ENCODE measurements at places on chromosomes 16 and 17.

DNA sequence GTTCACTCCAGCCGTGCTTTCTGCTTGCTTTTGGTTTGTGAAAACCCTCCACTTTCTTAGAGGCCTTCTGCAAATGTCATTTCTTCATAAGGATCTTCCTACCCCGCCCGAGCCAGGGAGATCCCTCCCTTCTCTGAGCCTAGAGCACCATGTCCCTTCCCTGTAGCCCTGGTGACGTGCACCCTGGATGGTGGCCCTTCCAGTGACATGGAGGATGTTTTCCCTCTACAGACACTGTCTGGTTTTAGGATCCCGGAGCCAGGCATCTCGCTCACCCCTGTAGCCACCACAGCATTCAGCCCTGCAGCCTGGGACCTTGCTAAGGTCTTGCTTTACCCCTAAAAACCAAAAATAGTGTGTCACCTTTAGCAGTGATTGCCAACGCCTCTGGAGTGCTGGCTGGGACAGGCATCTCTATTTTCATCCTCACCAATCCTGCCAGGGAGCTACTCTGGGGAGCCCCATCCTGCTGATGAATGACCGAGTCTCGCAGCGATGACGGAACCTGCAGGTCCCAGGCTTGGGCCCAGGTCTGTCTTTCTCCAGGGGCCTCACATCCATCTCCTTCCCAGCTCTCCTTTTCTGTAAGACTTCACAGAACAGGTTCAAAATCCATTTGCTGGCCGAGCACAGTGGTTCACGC is 394.1 kb upstream of the TNRC6C start:
- no peak for DNase-seq

DNA sequence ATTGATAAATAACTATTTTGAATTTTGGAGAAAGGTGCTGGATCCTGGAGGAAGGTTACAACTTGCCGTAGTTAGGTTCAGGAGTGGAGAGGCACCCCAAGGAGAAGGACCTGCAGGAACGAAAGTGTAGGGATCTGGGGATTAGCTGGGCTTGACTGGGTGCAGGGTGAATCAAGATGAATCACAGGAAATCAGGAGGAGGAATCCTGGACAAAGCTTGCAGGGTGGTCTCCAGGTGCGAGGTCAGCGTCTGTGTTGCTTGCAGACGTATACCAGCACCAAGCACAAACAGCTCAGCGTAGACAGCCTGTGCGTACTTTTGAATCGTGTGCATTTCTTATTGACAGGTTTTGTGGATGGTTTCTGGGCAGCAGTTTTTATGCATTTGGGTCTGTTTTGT is 144.3 kb downstream of the MSI2 start:
- DNase-seq = no peak

GRCh38 chr16:11556945-11557720 is 29.6 kb downstream of the LITAF start:
- no peak for DNase-seq

- no peak for DNase-seq
Observed at GRCh38 chr17:44109312-44109630, 14.2 kb downstream of the HDAC5 start.

DNA sequence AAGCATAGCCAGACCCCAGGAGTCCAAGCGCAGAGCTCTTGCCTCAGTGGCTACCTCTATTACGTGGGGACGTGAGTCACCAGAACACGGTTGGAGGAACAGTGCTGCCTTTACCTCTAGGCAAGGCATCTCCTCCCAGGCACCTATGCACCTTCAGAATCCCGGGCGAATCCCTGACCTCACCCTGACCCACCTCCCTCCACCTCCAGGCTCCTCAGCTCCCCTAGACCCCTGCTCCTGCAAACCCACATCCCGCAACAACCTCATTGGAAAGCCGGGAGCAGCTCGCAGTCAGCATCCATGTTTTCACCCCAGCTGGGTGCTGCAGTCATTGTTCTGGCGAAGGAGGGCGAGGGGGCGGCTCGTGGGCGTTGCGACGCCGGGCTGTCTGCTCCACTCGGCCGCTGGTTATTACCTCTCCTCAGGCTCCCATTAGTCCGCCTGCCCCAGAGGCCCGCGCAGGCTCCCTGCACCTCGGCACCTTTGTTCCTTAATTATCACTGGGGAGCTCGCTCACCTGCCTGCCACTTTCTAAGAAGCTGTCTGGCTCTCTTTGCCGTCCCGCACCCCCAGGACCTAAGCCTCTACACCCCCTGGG is 24.6 kb upstream of the DLX4 start:
- DNase-seq = no peak

DNA sequence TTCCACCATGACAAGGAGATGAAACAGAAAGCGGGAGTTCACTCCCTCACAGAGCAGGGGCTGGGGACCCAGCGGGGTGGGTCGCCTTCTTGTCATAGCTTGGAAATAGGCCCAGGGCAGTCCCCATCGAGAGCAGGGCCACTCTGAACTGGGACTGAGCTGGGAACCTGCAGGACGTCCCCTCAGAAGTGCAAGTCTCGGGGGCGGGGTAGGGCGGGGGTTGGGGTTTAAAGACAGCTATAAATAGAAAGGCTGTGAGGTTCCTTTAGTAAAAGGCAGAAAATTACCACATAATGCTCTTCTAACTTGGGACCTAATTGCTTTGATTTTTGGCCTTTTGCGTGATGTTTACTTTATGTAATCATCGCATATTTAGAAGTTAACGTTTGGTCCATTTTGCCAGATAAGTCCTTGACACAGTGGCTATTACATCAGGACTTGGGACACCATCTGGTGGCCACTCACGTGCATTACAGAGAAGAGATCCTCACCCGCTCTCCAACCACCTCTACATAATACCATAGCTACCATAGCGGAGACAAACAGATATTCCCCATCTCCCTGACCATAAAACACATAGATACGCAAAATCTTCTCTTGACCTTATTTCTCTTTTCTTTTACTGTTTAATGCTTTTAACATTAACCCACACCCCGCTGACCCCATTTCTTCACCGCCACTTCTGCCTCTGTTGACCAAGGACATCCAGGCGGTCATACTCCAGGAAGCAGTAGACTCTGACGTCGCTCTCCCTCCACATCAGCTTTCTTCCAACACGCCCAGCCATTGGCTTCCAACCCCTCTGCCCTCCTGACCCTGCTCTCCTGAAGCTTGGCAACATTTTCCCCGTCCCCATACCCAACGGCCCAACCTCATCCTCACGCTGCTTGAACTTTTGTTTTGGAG is 27.5 kb upstream of the PIK3R6 start:
- DNase-seq = peak; percentile 47

DNA sequence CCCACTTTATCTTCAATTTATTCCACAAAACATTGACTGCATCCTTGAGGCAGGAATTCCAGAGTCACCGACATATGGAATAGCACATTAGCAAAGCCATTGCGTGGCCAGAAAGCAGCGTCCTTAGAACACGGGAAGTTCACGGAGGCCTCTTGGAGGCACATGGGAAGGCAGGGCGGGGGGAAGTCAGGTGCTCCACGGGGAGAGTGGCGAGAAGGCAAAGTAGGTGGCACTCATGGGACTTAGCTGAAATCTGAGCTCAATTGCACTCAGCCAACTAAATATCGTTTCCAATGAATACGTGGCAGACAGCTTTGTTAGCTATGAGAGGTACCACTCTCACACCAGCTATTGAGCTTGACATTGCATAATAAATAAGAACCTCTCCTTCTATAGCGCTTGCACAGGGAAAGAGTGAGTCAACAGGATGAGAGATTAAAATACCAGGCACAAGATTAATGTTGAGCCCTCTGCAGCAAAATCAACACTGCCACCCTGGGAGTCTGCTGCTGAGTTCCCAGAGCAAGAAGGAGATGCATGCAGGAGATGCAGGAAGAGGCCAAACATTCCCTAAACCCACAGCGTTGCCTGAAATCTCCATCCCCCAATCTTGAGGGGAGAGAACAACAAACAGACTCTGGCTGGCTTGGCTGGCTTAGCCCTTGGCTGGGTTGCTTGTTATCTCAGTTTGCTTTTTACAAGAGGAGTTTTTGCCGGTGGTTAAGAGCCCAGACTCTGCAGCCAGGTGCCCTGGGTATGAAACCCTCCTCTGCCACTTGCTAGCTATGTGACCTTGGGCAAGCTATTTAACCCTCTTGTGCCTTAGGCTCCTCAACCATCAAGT is 28.8 kb downstream of the ABCC12 start:
- DNase-seq = no peak

- peak; percentile 35 for DNase-seq
Observed at GRCh38 chr16:21083729-21084268, 66.8 kb downstream of the DNAH3 start.

DNA sequence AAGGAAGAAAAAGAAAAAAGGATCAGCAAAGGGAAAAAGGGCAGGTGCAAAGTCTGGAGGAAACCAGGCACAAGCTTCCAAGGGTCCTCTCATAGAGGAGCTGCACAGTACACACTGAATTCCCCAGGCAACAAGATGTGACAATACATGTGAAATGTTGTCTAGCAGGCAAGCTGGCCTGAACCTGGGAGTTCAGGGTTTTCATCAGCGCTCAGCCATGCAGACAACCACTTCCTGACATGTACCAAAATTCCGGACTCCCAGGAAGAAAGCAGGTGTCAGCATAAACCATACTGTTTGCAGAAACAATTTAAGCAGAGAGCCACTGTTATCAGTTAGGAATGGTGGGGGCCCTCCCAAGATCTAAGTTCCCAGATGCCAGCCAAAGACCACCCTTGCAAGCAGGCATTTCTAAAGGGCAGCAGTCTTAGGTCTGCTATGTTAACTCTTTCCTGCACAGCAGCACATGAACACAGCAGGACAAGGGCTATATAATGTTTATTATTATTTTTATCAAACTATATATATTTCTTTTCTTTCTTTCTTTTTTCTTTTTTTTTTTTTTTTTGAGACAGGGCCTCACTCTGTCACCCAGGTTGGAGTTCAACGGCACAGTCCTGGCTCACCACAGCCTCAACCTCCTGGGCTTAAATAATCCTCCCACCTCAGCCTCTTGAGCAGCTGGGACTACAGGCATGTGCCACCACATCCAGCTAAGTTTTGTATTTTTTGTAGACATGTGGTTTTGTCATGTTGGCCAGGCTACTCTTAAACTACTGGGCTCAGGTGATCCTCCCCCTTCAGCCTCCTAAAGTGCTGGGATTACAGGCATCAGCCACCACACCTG is 10.1 kb downstream of the TK2 start:
- DNase-seq = no peak

GRCh38 chr17:46928467-46929261 is 5.7 kb downstream of the GOSR2 start:
- no peak for DNase-seq

Measured in activated gamma-delta T cell treated with Interleukin-2 at 50 U/mL for 16 hours (primary cell).